Suppressor macrophage treated with lipopolysaccharide for 4 hours (primary cell): ENCODE measurements at places on chromosomes 5 and 9.

- DNase-seq = no peak
Observed at GRCh38 chr9:102779356-102779755, 215.8 kb upstream of the CYLC2 start.

- DNase-seq = peak; percentile 77
Observed at GRCh38 chr9:136339173-136339957, 12.0 kb downstream of the GPSM1 start.

- no peak for DNase-seq
Observed at GRCh38 chr5:54367844-54368243, 57.5 kb upstream of the ARL15 start.

- DNase-seq = no peak
Observed at GRCh38 chr5:103840600-103840999, 278.0 kb upstream of the NUDT12 start.

DNA sequence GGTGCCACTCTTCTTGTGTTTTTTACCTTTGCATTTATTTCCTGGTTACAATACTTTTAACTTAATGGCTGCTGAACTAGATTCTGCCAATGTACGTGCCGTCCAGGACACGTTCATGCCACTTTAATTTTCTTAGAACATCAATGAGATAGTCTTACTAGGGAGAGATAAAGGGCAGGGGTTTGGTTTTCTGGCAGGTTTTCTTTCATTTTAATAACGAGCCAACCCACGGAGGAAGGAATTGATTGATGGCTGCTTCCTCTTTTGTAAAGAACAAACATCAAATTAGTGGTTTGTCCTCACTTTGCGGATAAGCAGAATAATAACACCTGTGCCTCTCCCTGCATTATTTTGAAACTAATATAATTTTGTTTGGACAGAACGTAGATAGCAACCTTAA lies 135.7 kb downstream of the DOCK8 start:
- no peak for DNase-seq

GRCh38 chr9:121567500-121568342 lies 68.1 kb upstream of the GGTA1 start:
- DNase-seq = no peak
